ENCODE measurements at places on chromosomes 4 and X.

GRCh38 chr4:84948056-84948455, 18.4 kb downstream of the WDFY3 start:
- DNase-seq, result no peak

GRCh38 chrX:29143356-29143755, 556.1 kb downstream of the IL1RAPL1 start:
- no peak for DNase-seq

DNA sequence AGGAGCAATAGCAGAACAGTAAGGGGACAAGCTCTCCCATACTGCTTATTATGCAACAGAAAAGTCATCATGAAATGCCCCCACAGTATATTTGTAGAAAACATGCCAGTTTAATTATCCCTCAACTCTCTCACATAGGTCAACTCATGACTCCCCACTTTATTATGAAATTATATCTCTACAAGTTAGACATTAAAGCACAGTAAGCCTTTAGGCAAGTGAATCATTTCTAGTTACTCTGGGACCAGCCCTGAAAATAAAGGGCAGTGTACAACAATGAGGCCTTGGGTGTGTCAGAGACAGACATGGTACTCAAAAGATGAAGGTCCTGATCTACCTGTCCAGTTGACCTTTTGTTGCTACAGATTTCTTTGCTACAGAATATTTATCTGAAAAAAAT, 191.9 kb downstream of the FBXW7 start:
- DNase-seq, result no peak

DNA sequence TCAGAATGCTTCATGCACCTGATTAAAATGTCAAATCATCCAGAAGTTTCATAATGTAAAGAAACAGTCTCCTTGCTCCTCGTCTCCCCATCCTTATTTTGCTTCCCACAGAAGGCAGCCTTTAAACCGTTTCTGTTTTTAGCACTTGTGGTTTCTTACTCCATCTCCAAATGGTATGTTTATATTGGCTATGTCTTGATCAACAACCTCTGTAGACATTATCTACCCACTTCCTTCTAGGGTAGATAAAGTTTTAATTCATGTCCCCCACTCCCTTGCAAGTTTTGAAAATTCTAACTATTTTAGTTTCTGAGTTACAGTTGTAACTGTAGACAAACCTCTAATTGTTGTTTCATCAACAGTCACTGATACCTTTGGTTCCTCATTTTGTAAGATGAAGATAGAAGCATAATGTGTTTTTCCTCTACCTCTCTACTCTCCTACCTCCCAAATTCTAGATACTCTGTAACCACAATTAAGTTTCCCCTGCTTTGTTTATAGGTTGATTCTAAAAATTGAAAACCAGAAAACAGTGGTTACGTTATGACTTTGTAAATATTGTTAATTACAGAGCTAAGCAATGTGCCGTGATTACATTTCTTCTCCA, 291.7 kb upstream of the GATB start:
- DNase-seq, result no peak

DNA sequence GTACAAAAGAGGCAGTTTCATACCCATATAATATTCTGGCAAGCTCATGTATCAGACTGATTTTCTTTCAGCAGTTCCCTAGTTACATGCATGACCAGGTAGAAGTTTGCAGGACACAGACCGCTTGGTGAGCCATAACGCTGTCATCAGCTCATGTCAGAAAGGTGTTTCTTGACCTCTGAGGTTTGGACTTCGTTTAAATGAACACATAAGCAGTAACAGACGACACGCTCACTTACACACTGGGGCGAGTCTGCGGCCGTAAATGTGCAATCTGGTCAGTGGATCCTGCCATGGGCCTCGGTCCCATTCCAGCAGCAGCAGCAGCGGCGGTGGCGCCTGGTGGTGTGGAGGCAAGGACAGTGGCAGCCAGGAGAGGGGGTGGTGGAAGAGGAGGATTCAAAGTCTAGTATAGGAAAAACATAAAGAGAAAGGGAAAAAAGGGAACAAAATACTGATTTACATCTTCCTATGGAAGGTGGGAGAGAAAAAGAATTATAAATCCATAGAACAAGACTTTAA, 111.9 kb upstream of the CBR4 start:
- no peak for DNase-seq

DNA sequence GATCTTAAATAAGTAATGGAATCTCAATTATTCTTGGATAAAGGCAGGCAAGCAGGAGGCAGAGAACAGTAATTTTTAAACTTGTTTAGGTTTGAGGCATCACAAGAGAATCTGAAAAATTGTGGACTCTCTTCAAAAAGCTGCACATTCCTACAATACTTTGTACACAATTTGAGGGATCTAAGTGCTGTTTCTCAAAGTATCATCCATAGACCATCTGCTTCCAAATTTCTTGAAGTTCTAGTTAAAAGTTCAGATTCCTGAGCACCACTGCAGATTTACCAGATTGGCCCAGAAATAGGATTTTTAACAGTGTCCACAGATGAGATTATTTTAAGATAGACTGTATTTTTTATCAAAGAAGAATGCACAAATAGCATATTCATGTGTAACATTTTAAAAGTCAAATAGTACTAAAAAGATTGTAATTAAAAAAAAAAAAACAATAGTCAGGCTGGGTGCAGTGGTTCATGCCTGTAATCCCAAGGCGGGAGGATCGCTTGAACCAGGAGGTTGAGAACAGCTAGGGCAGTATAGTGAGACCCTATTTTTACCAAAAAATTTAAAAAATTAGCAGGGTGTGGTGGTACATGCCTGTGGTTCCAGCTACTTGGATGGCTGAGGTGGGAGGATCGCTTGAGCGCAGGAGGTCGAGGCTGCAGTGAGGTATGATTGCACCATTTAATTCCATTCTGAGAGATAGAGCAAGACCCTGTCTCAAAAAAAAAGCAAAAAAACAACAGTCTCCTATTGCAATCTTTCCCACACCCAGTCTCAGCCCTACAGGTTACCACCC, 14.2 kb upstream of the FNIP2 start:
- DNase-seq, result no peak

DNA sequence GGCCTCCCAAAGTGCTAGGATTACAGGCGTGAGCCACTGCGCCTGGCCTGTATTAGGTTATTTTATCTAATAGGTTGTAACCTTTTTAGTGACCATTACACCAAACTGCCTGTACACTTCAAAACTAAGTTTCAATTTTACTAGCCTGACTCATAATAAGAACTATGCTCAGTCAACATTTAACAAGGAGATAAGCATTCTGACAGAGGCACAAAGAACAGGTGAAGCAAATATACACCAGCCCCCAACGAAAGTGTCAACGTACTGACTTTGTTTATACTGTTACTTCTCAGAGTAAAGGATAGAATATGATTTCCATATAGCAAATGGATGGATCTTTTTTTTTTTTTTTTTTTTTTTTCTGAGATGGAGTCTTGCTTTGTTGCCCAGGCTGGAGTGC, 62.8 kb downstream of the SHISA3 start:
- no peak for DNase-seq

- DNase-seq, result peak; percentile 98
These were observed at the start of gene PPP2R3B for GRCh38 chrX:386768-387575. TSS of gene PPP2R3B (minus strand) at chrX:386907. CDS start at chrX:386691, 216 bp downstream.

GRCh38 chr4:176584031-176584606, 208.6 kb downstream of the VEGFC start:
- no peak for DNase-seq

GRCh38 chrX:12563121-12563520, 228.1 kb upstream of the PRPS2 start:
- DNase-seq, result no peak

DNA sequence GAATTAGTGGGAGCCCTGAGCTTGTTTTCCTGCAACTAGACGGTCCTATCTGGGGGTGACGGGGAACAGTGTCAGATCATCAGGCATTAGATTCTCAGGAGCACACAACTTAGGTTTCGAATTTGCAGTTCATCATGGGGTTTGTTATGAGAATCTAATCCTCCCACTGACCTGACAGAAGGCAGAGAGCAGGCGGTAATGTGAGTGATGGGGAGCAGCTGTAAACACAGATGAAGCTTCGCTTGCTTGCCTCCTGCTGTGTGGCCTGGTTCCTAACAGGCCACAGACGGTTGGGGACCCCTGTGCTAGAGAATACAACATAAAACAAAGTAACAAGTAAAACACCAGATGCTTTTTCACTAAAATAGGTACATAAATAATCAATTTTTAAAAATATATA, 86.2 kb upstream of the BLTP1 start:
- no peak for DNase-seq

DNA sequence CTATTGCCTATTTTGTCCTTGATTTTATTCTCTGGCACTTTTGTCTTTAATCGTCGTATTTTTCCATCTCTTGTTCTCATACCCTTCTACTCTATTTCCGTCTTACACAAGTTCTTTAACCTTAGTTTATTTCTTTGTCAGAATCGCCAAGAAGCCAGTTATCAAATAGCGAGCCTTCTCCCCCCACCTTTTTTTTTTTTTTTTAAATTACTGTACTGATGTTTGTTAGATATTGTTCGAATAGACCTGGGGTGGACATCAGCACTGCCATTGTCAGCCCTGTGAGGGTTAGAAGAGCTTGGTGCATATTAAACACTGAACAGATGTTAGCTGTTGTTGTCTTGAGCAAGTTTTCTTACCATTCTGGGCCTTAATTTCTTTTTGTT, 1.2 kb downstream of the SPCS3 start:
- DNase-seq, result no peak
